LoVo (cell line): ENCODE measurements at places on chromosomes 2 and 18.
A peak's percentile ranks its signal among the peaks of the same experiment; 100 is the strongest.

DNA sequence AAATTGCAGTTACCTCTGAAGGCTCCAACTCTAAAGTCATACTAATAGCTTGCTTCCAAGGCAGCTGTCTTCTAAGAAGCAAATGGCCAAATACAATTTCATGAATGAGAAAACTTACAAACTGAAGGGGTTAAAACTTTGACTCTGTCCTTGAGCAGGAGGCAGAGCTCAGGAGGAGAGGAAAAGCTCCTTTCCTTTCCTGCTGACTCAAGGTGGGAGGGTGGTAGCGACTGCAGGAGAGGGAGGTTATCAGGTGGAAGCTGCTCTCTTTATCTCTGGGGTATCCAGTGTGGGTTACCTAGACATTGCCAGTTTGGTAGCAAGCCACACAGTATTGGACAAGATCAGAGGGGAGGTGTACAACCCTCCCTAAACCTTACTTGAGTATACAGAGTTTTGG lies 2.7 kb upstream of the EFEMP1 start:
- no peak for DNase-seq

DNA sequence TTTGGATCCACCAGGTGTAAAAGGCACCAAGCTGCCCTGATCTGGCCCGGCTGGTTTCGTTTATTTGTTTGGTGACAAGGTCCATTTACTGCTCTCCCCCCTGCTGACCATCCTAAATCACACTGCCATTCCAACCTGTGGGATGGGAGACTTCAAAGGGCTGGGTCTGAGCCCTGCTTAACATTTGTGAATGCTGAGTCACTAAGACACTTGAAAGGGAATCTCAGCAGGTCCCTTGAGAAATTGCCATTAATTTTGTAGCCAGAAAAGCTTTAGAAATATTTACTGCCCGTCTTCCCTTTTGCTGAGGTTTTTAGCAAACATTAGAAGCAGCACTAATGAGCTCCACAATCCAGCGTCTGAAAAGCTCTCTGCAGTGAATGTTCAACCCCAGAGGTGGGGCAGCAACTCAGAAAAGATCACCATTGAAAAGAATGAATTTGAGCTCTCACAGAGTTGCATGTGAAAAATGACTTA lies 133.8 kb downstream of the ARL4C start:
- DNase-seq, result peak; percentile 97

GRCh38 chr2:59594671-59595222 lies 958.7 kb downstream of the BCL11A start:
- no peak for DNase-seq

DNA sequence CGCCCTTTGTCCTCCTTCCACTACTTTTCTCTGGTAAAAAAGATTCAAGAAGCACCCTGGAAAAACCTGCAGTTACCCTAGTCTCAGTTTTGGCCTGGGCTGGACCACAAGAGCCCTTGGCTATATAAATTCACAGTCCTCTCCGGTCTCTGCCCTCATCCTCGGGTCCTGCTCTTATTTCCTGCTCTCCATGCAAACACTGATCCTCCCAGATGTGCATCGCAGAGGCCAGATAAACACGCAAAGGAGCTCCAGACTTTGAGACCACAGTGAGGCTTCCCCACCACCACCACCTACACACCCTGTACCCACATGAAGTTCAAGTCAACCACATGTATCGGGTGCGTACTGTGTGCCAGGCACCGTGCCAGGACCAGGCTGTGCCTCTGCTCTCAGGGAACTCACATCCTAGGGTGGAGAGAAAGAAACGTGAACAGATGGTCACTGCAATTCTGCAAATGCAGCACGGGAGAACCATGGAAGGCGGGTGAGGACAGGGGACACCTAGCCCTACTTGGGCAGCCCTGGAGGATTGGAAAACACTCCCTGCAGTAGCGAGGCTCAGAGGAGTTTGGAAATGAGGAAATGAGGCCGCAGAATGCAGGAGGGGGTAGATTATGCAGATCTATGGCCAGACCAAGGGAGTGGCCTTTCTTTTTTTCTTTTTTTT lies 7.4 kb downstream of the CTDSP1 start:
- peak; percentile 54 for DNase-seq

GRCh38 chr18:51151568-51152511 lies 45.6 kb downstream of the MEX3C start:
- DNase-seq, result no peak
